ENCODE measurements at places on chromosomes 7 and 10.

GRCh38 chr10:96560966-96561887 is 25.6 kb downstream of the TM9SF3 start:
- DNase-seq = no peak

- DNase-seq = no peak
Observed at GRCh38 chr10:102696736-102697135, 17.5 kb downstream of the ARL3 start.

- no peak for DNase-seq
Observed at GRCh38 chr10:123563581-123563855, 102.6 kb upstream of the GPR26 start.

GRCh38 chr10:59019603-59020002 is 156.8 kb upstream of the PHYHIPL start:
- no peak for DNase-seq

DNA sequence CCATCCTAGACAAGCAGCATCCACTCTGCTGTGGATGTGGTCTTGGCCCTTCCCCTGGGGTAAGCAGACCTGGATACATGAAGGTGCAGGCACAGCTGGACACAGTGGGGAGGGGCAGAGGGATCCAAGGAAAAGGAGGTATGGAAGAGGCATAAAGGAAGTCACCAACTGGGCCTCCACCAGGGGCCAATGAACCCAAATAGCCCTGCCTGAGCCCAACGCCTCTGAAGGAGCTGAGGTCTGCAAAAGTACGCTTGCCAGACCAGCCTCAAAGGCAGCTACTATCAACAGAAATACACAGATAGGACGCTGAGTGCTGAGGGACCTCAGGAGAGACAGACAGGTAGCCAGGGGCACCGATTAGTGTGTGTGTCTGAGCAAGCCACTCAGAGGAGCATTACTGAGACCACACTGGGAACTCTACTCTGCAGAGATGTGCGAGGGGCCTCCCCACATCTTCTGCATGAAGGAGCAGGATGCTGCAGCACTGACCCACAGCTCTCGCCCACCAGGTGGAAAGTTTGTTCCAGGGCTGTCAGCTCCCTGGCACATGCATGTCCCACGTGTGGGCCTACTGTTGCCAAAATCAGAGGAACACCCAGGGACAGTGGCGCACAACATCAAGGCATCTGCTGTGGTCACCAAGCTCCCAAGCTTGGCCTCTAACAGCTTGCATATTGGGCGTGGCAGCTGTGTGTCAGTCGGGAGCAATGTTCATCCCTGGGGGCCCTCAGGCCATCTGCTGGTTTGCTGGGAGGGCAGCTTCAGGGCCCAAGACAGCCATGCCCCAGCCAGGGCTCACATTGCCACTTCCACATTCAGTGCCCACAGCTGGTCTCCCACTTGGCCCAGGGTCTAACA is 40.0 kb downstream of the MKI67 start:
- no peak for DNase-seq

GRCh38 chr10:87684001-87684638 is 24.4 kb downstream of the PAPSS2 start:
- no peak for DNase-seq

- no peak for DNase-seq
Observed at GRCh38 chr7:17512181-17512675, 213.8 kb downstream of the AHR start.

DNA sequence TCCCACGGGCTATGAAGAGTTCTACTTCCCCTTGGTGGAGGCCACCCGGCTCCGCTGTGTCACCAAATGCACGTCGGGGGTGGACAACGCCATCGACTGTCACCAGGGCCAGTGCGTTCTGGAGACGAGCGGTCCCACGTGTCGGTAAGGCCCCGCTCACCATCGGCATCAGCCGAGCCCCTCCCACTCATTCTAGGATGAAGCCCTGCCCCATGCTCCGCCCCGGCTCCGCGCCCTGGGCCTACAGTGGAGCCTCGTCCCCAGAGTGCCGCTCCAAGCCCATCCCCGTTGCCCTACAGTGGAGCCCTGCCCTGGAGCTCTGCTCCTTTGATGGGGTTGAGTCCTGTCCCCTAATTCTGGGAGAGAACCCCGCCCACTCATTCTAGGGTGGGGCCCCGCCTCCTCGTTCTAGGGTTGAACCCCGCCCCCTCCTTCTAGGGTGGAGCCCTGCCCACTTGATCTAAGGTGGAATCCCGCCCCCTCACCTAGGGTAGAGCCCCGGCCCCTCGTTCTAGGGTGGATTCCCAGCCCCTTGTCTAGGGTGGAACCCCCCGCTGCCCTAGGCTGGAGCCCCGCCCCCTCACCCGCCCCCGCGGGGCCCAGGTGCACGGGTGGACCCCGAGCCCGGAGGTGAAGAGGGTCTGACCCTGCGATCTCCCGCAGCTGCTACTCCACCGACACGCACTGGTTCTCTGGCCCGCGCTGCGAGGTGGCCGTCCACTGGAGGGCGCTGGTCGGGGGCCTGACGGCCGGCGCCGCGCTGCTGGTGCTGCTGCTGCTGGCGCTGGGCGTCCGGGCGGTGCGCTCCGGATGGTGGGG is 3.4 kb upstream of the MUC12 start:
- peak; percentile 67 for DNase-seq

DNA sequence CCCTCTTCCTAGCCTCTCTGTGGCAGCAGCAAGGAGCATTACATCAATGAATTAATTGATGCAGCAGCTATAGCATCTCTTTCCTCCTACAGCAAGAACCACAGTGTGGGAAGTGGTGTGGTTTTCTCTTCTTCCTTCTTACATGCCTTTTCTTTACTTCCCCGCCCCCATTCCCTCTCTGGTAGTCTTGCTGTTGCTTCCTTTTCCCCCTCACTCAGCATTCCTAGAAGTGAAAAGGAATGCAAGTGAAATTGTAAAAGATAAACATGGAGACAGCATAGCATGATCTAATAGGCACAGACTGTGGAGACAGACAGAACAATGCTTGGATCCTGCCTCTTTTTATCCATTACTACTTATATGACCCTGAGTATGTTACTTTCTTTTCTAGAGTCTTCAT is 370.5 kb upstream of the BMPER start:
- no peak for DNase-seq

DNA sequence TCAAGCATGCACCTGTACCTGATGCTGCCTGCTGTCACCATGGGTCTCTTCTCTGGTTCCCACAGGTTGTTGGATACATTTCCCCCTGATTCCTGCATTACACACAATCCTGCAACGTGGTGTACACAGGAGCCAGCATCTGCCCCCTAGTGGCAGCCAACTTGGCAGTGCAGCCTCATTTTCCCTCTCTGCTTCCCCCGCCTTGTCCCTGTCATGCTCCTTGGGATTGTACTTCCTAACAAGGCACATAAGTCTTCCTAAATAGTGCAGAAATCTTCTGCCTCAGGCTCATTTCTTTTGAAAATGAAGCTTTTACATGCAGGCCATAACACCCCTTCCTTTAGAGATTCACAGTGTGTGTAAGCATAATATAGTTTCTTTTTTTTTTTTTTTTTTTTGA is 387.5 kb downstream of the CCSER2 start:
- DNase-seq = no peak

DNA sequence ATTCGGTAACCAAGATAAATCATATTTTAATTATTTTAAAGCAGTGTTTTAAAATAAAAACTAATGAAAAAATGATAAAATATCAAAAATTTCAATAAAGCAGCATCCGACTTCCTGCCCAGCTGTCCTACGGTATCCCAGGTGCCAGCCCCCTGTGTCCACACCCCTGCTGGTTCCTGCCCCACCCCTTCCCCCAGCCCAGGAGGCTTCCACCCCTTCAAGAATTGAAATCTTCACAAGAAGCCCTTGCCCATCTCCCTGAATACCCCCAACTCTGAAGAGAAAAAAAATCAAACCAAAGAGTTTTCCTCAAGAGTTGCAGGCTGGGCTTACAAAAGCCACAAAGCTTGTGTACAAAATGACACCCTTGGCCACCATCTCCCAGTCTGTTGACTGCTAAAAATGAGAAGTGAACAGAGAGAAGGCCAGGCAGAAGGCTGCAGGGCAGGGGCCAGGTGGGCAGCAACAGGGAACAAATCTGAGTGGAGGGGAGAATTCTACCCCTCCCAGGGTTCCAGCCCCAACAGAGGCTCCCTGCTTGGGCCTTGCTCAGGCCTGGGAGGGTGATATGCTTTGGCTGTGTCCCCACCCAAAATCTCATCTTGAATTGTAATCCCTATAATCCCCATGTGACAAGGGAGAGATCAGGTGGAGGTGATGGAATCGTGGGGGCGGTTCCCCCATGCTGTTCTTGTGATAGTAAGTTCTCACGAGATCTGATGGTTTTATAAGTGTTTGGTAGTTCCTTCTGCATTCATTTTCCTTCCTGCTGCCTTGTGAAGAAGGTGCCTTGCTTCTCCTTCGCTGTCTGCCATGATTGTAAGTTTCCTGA is 14.5 kb downstream of the GPRIN2 start:
- DNase-seq = no peak

DNA sequence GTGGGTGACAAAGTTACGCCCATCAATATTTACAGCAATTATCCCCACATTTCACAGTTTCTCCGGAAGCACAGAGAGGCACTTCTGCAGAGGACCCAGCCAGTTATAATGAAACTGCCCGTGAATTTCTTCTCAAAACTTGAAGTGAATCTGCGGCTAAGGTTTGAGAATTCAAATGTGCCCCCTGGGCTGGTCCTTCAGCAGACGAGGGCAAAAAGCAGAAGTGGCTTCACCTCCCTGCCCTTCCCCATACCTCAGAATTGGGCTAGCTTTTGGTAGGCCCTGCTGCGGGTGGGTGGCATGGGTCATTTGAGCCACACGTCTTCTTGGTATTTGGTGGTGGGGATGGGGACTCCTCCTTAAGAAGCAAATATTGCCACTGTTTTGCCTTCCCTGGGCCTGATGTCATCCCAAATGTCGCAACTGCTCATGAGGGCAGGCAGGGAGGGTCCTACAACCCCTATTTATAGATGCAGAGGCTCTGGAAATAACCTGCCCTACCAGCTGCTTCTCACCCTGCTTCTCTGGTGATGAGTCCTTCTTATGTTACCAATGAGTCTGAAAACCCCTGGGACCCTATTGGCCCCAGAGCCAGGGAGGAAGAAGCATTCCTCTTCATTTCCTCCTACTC is 16.6 kb upstream of the WDFY4 start:
- DNase-seq = no peak

DNA sequence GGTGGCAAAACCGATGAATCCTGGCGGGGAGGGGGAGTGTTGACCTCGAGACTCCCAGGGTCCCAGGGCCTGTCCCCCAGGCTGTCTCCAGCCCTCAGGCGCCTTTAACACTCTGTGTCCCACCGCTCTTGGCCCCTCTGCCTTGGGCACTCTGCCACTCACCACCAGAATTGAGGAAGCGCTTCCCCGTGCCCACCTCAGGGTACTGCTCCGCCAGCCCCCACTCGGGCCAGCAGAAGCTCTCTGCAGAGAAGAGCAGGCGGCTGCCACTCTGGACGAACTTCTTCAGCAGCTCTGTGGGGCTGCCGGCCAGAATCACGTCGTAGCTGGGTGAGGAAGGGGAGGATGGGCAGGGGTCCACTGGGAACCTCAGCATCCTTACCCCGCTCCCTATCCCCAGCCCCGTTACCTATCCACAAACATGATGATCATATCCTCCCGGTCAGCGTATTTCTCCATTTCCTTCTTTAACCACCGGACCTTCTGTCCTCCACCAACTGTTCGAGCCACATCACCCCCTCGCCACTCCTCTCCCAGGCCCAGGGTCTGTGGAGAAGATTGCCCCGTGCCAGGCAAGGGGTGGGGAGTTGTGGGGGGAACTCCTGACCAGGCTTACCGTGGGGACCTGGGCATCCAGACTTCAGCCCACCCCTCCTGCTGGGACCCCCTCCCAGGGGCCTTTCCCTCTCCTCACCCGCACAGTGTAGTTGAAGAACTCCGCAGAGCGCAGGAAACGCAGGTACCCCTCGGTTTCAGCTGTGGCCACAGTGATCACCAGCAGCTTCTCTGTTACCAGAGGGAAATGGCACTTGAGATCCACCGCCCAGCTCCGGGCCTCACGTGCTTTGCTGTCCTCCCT is 1.2 kb downstream of the PLOD3 start:
- no peak for DNase-seq

- no peak for DNase-seq
Observed at GRCh38 chr10:120580918-120581895, 124.2 kb downstream of the PLPP4 start.

DNA sequence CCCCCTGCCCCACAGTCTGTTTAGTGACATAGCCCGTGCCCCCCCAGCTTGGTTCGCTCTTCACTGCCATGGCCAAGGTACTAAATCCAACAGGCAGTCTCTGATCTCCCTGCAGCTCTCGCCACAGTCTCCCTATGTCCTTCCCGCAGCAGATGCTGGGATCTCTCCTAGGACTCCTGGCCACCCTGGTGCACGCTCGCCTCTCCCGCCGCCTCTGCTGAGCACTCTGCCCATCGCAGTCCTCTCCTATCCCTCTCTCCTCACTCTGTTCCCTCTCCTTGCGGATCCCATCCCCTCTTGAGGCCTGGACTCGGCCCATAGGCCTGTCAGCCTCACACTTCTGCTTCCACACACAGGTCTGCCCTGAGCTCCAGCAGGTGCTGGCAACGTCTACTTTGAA is 204.8 kb upstream of the TCERG1L start:
- DNase-seq = no peak

GRCh38 chr10:86374664-86375063 is 8.1 kb upstream of the GRID1 start:
- DNase-seq = no peak

DNA sequence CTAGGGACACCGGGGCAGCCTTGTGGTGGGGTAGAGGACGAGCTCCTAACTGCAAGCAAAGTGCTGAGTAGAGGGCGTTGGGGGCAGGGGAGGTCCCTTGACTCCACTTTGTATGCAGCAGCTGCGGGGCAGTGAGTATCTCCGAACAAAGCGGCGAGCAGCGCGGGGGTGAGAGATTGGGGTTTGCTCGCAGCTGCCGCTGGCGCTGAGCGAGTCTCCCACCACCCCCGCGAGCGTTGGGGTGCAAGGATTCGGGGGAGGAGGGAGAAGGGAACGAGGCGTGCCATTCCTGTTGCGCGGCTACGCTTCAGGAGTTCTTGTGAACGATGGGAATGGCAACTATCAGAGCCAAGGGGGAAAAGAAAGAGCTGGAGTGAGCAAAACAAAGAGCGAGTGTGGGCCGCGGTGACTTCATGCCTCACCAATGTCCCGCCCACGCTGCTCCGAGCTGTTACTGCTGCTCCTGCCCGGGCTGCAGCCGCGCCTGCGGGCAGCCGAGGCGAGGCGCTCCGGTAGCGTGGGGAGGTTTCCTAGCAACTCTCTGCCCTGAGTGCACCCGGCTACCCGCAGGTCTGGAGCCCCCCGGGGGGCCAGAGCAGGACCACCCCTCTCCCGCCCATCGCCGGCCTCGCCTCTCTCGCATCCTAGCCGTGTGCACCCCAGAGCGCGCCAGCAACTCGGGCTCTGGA is at the start of gene ITGB8:
TSS of gene ITGB8 (plus strand) at position 662 of the 689 bp plus-strand sequence. CDS start 907 bp downstream, outside the sequence.
- no peak for DNase-seq

GRCh38 chr10:22308390-22308789 is 7.8 kb upstream of the COMMD3 start:
- no peak for DNase-seq
